ENCODE measurements at places on chromosomes 16 and 17.

DNA sequence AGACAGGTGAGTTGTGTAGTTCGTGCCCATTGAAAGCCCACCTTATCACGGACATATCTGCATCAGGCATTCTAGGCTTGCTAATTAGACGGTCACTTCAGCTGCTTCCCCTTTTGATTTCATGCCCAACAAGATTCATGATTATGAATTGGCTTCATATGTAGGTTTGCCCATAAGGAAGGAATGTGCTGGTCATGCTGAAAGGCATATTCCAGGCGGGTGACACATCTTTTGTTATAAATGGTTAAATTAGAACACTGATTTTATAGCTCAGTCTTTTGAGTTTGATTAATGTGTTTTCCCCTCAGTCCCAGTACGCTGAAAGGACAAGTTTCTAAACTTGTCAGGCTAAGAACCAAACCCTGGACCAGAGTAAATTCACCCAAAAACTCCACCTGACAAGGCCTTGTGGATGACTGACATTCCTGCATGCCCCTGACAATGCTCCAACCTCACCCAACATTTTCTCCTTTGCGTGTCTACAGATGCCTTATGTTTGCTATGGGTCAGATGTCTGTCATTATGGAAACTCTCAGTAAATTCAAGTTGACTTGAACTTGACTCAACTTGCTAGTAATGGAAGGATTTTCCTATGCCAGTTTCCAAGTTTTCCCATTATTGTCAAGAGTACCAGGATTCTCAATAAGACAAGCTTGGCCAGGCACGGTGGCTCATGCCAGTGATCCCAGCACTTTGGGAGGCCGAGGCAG lies 421.9 kb downstream of the PMP22 start:
- DNase-seq, result no peak

DNA sequence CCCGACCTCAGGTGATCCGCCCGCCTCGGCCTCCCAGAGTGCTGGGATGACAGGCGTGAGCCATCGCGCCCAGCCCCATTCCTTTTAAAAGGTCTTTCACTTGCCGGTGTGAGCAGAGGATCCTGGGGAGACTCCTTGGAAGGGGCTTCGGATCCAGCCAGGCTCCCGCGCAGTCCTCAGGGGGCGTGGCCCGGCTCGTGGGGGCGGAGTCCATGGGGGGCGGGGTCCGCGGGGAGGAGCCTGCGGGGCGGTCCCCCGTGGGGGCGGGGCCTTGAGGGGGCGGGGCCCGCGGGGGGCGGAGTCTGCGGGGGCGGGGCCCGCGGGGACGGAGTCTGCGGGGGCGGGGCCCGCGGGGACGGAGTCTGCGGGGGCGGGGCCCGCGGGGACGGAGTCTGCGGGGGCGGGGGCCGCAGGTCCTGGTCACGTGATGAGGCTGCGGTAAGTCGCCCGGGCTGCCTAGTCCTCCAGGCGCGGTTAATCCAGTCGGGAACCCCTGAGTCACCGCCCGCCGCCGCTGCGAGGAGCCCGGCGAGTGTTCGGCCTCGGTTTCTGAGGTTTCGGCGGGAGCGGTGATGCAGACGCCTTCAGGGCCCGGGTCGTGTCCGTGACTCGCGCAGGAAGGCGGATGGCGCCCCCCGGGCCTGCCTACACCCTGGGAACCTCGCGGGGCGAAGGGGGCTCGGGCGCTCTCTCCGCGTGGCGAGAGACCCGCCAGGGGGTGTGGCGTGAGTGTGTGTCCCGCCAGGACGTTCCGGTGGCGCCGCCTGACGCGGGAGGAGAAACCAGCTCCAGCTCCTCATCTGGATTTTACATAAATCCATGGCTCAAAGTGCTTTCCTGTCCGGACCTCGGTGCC lies 23.6 kb upstream of the ABR start:
- peak; percentile 86 for DNase-seq

GRCh38 chr16:50318796-50319578 lies 49.8 kb downstream of the BRD7 start:
- no peak for DNase-seq

GRCh38 chr16:84174396-84174795 lies 12.5 kb downstream of the TAF1C start:
- DNase-seq, result no peak

DNA sequence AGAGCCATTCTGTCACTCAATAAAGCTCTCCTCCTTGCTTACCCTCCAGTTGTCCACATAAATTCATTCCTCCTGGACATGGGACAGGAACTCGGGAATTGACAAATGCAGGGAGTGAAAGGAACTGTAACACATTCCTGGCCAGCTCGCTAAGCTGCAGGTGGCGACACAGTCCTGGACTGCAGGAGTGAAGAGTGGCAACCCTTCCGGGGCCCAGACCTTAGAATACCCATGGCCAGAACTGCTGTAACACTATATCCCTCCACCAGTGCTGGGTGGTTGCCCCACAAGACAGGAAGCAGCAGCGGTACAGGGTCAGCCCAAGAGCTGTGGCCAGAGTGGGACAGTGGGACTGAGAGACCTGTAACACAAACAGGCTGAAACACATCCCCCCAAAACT lies 30.3 kb upstream of the KIF2B start:
- DNase-seq, result no peak
